ENCODE measurements at places on chromosomes 11 and 22. TPM values are rescaled to one million over a fixed set of nuclear protein-coding genes. Genes with fewer than 3 reads are reported as not detected.

- DNase-seq: no peak
Measured at GRCh38 chr11:120040151-120040840, 97.6 kb downstream of the TRIM29 start.

DNA sequence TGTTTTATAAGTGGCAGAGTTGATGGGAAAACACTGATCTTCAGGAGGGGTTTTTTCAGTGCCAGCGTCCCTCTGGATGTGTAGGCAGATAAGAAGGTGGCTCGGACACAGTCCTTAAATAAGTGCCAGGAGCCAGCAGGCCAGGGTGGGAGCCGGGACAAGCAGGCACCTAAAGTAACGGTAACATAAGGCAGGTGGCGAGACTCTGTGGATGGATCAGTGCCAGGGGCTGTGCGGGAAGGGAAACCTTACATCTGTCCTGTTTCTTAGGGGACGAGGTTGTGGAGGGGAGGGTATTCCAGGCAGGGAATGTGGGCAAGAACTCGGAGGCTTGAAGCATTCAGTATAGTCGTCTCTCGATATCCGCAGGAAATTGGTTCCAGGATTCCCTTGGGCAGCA lies 15.9 kb downstream of the BCR start:
- no peak for DNase-seq

- DNase-seq: no peak
Measured at GRCh38 chr11:106683435-106683834, 334.8 kb downstream of the GUCY1A2 start.

- no peak for DNase-seq
Measured at GRCh38 chr11:41612415-41612814, 153.0 kb upstream of the LRRC4C start.

DNA sequence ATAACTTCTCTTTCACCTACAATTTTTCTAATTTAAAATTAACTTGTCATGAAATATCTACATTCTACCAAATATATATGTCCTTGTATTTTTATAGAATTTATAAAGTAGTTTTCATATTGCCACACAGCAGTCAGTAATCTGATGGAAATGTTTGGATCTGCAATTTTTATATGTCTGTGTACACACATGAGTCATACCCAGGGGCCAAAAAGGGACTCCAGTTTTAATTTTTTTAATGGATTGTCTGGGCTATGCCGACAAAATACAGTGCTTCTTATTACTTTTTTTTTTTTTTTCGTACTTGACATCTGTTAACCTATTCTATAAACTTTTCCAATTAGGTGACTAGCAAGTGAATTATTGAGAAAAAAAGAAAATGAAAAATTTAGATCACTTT lies 6.3 kb downstream of the GUCY1A2 start:
- DNase-seq: no peak

- DNase-seq: no peak
Measured at GRCh38 chr11:61534933-61535839, 26.6 kb downstream of the LRRC10B start.

DNA sequence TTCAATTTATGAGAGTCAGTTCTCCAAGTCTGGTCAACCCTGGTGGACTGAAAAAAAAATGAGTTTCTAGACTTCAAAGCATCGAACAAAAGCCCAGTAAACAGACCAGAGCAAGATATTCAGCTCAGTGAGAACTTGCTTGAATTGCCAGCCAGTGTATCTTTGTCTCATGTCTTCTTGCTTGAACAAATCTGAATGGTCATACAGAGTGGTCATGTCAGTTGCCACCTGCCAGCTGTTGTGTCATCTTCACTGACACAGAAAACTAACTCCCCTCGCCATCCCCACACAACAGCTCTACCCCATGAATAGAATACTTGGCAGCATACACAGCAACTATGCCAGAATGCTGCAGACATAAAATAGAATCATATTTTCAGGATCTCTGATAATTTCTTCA lies 27.5 kb upstream of the CALCB start:
- DNase-seq: no peak

OSM gene
- not detected for total RNA-seq

All from RPMI7951 (cell line).